ENCODE measurements at places on chromosomes 1 and 21.

- no peak for DNase-seq
These were observed 1.0 kb downstream of the RNF220 start for GRCh38 chr1:44405798-44406736.

DNA sequence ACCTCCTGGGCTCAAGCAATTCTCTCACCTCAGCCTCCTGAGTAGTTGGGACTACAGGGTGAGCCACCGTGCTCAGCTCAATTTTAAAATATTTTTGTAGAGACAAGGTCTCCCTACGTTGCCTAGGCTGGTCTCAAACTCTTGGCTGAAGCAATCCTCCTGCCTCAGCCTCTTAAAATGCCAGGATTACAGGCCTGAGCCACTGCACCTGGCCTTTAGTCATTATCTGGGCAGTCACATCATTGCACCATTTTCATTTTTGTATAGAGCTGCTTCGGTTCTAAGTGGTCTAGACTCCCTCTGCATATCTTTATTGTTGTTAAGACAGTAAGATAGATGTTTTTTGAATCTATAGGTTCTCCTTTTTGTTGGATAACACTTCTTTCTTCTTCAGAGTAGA is 39.9 kb downstream of the ATF3 start:
- DNase-seq, result no peak

DNA sequence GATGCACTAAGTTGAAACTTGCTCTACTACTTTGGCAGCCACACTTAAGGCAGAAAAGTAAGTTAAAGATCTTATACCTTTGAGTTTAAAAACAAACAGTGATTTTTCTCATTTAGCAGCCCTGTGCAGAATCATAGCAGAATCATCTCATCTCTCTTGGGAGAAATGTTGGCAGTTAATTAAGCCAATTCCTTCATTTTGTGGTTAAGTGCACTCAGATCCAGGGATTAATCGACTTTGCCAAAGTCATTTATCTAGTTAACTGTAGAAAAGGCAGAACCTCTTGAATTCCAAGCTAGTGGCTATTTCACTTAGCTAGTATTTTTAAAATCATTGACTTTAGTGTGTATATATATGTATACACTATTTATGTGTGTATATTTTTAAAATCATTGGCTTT is 125.0 kb downstream of the GPR52 start:
- DNase-seq, result no peak

- no peak for DNase-seq
These were observed 143.5 kb downstream of the SLC30A10 start for GRCh38 chr1:219784660-219785381.

GRCh38 chr21:22438428-22439086 is 1440.3 kb downstream of the NCAM2 start:
- no peak for DNase-seq

- no peak for DNase-seq
These were observed 18.7 kb upstream of the WARS2 start for GRCh38 chr1:119159111-119159510.

DNA sequence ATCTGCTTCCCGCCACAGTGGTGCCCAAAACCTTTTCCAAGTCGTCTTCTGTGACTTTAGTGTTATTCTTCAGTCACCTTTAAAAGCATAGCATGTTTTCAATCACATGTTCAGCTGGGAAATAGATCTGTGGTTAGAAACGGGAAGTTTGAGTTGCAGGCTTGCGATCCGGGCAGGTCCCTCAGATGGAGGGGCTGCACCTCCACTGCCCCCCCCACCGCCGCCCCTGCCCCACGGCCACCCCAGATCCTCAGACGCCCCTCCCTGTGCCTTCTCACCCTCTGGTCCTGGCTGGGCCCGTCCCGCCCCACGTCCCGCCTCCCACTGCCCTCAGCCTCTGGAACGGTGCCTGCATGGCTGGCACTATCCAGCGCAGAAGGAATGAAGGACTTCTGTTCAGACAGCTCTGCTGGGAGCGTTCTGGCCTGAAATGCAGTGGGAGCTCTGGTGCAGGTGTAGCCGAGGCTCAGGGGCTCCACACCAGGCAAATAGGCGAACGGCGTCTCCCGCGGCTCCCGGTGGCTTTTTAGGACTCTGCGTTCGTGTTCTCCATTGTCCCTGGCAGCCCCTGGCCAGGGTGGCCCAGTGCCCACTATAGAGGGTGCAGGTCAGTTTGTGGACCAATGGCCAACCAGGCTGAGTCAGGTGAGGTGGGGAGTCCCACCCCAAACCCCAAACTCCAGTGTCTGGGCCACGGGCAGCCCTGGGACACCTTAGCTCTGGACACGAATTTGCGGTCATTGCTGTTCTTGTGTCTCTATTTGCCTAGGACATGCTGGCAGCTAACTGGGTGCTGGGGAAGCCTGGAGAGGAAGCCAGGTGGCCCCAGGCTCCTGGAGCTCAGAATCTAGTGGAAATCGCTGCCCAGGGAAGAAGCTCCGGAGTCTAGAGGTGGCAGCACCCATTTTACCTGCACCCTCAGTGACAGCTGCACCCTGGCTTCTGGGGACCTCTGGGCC is 67.1 kb downstream of the FAAP20 start:
- no peak for DNase-seq

DNA sequence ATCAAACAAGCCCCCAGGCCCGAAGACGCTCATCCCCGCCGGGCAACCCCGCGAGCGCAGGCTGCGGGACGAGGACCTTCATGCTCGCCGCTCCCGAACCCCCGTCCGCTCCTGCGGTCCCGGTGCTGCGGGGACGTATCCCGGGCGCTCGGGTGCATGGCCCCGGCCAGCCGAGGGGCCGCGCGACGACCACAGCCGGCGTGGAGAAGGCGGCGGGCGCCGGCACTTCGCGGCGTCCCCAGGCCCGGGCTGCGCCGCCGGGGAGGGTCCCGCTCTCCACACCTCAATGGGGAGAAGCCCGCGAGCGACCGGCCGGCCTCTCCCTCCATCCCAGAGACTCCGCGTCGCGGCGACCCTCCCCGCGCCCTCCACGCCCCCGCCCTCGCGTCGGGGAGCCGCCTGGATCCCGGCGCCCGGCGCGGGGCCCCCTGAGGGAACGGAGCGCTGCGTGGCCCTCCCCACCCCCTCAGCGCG is 401 bp downstream of the ERRFI1 start:
- DNase-seq, result no peak

- DNase-seq, result no peak
These were observed 2.5 kb downstream of the SLC1A7 start for GRCh38 chr1:53139951-53140361.
